Hematopoietic multipotent progenitor cell treated with erythropoietin and hydrocortisone succinate and interleukin-3 and kit ligand, for 6 days (in vitro differentiated cells): ENCODE measurements at places on chromosomes 4 and X.
A peak's percentile ranks its signal among the peaks of the same experiment; 100 is the strongest.

- DNase-seq, result no peak
Measured at GRCh38 chrX:105823092-105823455, 735 bp downstream of the NRK start.

- no peak for DNase-seq
Measured at GRCh38 chrX:151570561-151570960, 7.1 kb downstream of the PASD1 start.

DNA sequence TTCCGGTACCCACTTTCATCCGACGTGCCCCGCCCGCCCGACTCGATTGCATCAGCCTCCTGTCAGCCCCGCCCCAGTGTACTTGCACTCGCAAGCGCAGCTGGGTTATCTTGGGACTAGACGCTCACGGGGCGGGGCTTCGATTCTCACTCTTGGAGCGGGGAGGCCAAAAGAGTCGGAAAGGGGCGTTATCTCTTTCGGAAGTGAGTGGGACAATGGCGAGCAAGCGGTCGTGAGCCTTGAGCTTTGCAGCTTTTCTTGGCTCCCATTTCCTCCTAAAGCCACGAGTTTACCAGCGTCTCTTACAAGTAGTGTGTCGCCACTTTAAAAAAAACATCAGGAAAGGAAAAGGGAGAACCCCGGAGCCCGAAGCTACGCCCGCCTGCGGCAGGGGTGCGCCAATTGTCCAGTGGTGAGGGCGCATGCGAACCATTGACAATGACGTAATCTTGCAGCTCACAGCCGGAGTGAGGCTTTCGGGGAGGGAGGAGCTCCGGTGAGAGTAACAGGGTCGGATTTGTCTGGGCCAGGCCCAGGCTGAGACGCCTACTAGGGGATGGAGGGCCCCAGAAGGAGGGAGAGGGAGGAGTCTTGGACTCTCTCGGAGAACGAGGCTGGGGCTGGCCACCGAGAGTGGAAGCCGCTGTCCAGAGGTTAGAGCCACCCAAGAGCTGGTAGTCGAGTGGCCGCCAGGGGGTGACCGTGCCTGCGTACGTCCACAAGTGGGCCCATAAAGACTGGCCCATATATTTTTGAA, 109.5 kb downstream of the GNL3L start:
- peak; percentile 96 for DNase-seq

- DNase-seq, result no peak
Measured at GRCh38 chr4:175062183-175062592, 144.0 kb downstream of the ADAM29 start.

- DNase-seq, result no peak
Measured at GRCh38 chr4:99612281-99612680, 37.7 kb downstream of the MTTP start.

- DNase-seq, result peak; percentile 5
Measured at GRCh38 chr4:13599159-13599558, 28.4 kb downstream of the BOD1L1 start.

- no peak for DNase-seq
Measured at GRCh38 chr4:2862528-2862927, 18.9 kb downstream of the ADD1 start.

DNA sequence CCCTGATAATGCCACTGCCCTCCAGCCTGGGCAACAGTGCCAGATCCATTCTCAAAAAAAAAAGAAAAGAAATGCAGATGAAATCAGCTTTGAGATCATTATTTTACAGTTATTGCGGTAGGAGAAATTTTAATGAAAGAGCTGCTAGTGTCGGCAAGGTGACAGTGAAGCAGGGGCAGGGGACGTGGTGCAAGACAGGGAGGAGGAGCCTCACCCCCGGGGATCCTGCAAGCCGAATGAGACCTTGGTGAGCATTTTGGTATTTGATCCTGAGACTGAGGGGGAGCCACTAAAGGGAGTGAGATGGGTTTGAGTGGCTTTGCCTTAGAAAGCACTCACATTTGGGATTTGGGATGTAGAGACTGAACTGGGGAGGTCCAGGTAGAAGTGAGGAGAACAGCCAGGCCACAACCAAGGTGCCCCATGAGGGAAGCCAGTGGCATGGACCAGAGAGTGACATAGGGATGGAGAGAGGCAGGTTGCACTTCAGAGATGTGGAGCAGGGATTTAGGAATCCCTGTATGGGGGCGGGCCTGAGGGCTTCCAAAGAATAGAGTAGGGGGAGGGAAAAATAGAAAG, 23.6 kb downstream of the RBM10 start:
- no peak for DNase-seq

DNA sequence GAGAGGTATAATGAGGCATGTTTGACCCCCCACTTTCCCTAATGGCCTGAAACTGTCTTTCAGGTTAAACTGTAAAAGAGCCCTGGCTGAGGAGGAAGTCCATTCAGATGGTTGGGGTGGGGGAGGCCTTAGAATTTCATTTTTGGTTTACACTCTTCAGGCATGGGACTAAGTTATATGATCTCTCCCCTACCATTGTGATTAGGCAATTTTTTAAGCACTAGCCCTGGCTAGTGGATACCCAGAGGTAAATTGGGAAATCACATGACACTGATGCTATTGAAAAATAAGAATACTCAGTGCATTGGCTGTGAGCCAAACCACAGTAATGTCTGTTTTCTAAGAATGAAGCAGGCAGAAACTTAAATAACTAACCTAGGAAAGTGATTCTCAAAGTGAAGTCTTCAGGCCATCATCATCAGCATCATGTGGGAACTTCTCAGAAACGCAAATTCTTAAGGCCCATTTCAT, 149.7 kb downstream of the RRAGB start:
- DNase-seq, result peak; percentile 48

DNA sequence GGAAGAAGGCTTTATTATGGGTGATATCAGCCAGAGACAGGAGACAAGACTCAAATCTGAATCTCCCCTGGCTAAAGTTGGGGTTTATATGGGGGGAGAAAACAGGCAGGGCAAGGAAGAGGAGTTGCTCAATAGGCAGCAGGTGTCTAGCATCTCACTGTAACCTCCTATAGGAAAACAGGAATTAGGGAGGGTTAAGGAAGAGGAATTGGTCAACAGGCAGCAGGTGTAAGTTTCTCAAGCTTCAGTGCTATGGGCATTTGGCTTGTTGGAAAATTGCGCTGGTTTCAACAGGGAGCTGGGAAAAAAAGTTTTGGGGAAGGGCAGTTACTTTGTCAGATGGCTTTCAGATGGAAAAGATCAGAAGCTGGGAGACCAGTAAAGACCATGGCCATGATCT, 206.4 kb downstream of the NWD2 start:
- DNase-seq, result no peak

DNA sequence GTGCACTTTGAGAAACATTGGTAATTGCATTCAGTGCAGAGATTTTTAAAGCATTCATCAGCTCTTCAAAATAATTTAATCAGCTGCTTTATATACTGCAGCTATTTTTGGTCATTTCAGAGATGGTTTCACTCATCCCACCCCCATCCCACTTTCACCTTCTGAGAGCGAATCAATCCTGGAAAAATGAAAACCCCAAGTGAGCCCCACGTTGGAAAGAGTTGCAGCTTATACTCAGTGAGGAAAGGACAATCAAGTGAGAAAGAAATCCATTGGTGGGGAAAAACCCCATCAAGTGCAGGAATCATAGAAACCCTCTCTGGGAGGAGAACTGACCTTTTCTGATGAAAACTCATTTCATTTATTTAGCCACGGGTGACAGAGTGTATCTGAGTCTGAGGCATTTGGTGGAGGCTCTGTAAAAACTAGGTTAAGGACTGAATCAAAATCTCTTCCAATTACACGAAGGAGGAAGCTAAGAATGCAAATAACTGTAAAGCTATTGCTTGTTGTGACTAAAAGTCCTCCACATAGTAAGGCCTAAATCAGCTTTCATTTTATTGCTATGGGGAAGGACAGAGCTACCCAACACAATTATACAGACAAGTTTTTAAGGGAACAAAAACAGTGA, 240.4 kb upstream of the PGRMC2 start:
- DNase-seq, result no peak
